Peyer's patch (tissue), 4 donors: ENCODE measurements at places on chromosomes 7 and 10. TPM values are rescaled to one million over a fixed set of nuclear protein-coding genes. Genes with fewer than 3 reads are reported as not detected.

DNA sequence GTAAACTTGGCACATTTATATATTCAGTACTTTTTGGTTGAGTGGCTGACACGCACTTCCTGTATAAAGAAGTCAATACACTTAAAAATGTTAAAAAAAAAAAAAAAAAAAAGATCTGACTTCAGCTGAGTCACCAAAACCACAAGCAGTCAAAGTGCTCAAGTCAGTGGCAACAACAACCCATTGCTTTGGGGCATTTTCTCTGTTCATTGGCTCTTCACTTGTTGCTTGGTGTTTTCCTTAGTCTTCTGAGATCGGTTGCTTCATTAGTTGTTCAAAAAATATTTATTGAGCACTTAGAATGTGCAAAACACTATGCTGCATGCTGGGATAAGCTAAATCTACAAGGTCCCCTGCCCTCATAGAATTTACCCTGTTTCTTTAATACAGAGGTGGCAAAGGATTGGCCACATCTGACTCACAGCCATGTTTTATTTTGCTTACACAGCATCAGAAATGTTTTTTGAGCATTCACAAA lies 63.7 kb downstream of the ZNRF2 start:
- DNase-seq: peak; percentile 67

The PTPRZ1 gene
- not detected for total RNA-seq

- no peak for DNase-seq
Observed at GRCh38 chr10:88525371-88526069, 57.6 kb downstream of the RNLS start.

The PARD3 gene
- 47.9 TPM for total RNA-seq

DNA sequence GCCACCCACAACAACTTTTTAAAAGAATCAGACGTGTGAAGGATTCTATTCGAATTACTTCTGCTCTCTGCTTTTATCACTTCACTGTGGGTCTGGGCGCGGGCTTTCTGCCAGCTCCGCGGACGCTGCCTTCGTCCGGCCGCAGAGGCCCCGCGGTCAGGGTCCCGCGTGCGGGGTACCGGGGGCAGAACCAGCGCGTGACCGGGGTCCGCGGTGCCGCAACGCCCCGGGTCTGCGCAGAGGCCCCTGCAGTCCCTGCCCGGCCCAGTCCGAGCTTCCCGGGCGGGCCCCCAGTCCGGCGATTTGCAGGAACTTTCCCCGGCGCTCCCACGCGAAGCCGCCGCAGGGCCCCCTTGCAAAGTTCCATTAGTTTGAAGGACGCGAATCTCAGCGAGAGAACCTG lies 461 bp upstream of the HTRA1 start:
- no peak for DNase-seq

DNA sequence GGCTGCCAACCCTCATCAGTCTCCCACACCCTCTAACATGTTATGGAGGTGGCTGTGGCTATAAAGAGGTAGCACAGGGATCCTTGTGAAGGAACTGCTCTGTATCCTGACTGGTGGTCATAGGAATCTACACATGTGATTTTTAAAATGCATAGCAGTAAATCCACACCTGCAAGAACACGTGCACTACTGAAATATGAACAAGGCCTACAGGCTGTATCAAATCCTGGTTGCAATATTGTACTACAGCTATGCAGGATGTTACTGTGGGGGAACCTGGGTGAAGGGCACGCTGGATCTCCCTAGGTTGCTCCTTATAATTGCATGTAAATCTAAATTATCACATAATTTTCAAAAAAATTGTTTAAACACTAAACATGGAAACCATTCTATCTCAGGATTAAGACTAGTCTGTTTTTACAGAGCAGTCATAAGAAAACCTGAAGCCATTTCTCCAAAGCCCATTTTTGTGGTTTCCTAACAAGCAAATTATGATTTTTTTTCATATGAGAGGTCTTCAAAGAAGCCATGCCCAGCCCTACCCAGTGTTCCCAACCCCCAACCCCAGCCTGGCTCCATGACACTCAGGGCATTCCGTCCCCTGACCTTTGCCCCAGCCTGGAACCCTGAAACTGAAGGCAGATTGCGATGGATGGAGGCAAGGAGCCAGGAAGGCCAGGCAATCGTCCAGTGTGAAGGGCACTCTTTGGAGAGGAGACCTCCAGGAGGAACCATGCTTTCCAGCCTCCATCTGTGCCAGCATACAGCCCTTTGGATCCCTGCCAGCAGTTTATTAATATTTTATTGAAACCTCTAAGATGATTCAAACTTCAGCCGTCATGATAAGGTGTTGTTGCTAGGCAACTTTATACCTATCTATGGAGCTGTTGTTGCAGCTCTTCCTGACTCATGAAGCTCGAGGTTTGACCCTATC lies 161.0 kb downstream of the GRID1 start:
- DNase-seq: no peak

The ACSM6 gene
- total RNA-seq: not detected

GRCh38 chr7:129359638-129360037 lies 74.6 kb upstream of the STRIP2 start:
- no peak for DNase-seq

DNA sequence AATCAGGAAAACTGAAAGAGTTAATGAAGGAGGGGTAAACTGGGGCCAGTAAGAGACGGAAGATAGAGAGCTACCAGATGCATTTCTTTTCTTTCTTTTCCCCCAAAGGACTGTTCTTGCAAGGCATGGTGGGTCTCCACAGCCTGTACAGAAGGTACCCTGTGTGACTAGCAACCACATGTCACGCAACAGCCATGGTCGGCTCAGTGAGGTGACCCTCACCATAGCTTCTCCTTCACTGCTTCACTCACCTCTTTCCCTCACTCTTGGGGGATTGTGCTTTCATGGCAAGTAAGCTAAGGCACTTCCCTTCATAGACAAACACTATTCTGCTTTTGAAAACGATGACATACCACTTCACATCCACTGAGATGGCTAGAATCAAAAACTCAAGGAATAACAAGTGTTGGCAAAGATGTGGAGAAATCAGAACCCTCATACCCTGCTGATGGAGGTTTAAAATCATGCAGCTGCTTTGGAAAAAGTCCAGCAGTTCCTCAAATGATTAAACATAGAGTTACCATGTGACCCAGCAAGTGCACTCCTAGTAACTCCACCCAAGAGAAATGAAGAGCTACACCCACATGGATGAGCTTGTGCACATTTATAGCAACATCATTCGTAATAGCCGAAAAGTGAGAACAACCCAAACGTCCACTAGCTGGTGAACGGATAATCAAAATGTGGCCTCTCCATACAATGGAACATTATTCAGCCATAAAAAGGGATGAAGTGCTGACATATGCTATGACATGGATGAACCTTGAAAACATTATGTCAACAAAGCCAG lies 3.8 kb upstream of the INSIG1 start:
- DNase-seq: no peak

DNA sequence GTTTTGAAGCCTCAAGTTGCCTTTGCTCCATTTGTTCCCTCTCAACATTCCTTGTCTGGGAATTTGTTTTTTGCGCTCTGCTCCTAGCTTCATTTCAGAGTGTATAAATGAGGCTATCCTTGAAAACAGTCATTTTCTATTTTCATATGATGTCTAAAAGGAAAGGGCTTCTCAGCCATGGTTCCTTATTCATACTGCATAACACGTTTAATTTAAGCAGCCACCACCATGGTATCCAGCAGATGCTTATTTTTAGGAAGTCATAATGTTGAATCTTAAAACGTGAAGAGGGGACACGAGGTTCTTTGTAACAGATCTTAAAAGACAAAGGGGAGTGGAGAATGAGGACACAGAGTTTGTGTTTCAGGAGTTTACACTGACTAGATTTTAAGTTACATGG lies 14.5 kb downstream of the POU6F2 start:
- DNase-seq: no peak

DNA sequence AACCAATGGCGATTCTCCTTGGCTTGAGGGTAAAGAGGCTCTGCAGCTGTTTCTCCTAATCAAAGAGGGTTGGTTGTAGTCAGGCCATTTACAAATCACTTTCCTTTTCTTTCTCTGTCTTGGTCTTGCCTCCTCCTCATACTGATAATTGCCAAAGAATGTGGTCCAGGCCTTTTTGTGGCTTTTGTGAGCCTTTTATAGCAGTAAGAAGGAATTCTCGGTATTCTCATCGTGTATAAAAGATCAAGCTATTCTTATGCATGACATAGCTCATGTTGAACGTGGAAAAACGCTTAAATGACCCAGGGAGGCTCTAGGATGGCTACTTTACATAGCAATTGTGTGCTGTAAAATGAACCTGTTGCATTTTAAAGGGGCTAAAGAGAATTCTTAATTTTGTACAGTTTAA lies 62.6 kb downstream of the RBM20 start:
- no peak for DNase-seq

DNA sequence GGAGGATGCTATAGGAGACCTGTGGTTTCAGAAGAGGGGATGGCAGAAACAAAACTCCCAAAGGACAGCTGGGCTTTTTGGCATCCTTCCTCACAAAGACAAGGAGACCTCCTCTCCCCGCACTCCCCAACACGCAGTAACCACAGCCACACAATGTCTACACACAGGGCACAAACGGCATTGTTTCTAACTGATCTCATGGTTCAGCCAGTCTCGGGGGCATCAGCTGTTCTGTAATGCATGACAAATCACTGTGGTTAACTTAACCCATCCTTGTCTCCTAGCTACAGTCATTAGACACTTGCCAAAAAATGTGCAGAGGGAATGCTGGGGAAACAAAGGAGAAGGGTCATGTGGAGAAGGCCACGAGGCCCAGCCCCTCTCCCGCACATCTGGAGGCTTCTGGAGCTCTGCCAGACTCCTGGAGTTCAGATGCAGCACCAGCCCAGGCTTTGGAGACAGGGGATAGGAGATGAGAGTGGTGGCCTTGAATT lies 7.6 kb upstream of the ADAMTS14 start:
- DNase-seq: peak; percentile 46
